CD4-positive, alpha-beta T cell treated with Interferon alpha-2 for 1 hour (primary cell): ENCODE measurements at places on chromosomes 4 and X.

DNA sequence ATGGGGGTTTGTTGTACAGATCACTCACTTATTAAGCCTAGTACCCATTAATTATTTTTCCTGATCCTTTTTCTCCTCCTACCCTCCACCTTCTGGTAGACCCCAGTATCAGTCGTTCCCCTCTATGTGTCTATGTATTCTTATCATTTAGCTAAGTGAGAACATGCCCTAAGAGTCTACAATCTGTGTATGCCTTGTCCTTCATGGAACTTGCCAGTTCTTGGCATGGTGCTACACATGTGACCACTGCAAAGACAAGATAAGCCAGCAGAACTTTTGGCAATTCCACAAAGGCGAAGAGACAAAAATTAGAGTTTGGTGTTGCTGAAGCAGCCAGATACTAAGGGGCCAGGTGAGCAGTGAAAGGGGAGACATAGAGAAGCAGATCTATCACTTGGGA lies 101.3 kb downstream of the CORIN start:
- no peak for DNase-seq

- DNase-seq: no peak
Measured at GRCh38 chr4:187124331-187124730, 400.7 kb upstream of the FAT1 start.

DNA sequence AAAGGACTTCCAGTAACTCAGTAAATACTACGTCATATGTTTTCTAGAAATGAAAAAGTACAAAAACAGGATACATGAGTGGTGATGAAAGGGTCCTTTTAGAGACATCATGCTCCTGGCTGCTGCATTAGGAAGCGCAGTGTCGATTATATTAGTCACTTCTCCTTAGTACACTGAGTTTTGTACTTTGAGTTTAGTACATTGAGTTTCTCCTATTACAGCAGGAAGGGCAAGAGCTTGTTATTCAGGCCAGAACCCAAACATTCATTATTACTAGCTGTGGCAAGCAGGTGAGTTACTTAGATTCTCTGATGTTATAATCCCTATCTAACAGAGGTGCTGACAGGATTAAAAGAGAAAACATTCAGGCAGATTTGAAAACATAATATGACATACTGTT lies 21.3 kb downstream of the RPGR start:
- DNase-seq: no peak

DNA sequence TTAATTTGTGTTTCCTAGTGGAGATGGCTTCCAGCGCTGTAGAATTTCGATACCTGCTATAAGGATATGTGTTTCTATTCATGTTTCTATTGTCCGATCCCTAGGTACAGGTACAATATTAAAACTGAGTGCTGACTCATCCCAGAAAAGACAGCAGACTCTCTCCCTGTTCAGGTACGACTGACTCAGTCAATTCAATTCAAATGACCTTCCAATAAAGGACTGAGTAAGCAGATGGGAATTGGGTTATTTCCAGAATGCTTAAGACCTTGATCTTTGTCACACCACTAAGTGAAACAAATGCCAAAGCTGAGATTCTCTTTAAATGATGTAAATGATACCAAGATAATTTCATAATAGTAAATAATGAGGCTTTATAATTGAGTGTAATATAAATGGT lies 1596.9 kb downstream of the RPA4 start:
- DNase-seq: no peak

GRCh38 chrX:154096140-154097002 lies 1.1 kb downstream of the MECP2 start:
- peak; percentile 48 for DNase-seq

- DNase-seq: no peak
Measured at GRCh38 chrX:54248309-54248708, 65.3 kb upstream of the FAM120C start.

- no peak for DNase-seq
Measured at GRCh38 chr4:138734746-138735145, 280.8 kb upstream of the NOCT start.

GRCh38 chr4:176153124-176153523 lies 42.3 kb downstream of the SPATA4 start:
- no peak for DNase-seq
